ENCODE measurements at places on chromosomes 2 and 18. TPM values are rescaled to one million over a fixed set of nuclear protein-coding genes. Genes with fewer than 3 reads are reported as not detected.

KYNU gene
- 3.6 TPM for total RNA-seq

TDRD15 gene
- 0.21 TPM for total RNA-seq

SLC11A1 gene
- 53.5 TPM for total RNA-seq

RUFY4 gene
- total RNA-seq = 1.8 TPM

NDC80 gene
- 5.5 TPM for total RNA-seq
